Activated T-helper 1 cell treated with anti-CD3 and anti-CD28 coated beads, Interleukin-2, amount 50 U/mL, for 16 hours (primary cell): ENCODE measurements at places on chromosomes 1 and 21.

- DNase-seq: no peak
These were observed 8.2 kb downstream of the SYTL1 start for GRCh38 chr1:27349784-27350662.

- no peak for DNase-seq
These were observed 5.2 kb upstream of the RERE start for GRCh38 chr1:8822373-8823294.

DNA sequence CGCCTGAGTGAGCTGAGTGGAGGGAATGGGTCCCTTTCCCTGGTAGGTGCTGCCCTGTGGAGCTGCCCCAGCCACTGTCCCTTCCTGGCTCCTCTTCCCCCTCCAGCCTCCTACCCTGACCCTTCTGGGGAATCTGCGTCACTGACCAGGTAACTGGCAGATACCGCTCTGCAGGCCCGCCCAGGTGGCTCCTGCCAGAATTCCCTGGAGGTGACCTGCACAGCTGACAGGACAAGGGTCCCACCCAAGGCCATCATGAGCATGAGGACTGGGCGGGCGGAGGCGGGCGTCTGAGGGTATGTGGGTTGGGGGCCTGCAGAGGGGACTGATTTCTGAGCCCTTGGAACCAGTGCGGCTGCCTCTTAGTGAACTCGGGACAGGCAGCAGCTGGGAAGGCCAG lies 32.5 kb downstream of the DHRS3 start:
- DNase-seq: no peak

DNA sequence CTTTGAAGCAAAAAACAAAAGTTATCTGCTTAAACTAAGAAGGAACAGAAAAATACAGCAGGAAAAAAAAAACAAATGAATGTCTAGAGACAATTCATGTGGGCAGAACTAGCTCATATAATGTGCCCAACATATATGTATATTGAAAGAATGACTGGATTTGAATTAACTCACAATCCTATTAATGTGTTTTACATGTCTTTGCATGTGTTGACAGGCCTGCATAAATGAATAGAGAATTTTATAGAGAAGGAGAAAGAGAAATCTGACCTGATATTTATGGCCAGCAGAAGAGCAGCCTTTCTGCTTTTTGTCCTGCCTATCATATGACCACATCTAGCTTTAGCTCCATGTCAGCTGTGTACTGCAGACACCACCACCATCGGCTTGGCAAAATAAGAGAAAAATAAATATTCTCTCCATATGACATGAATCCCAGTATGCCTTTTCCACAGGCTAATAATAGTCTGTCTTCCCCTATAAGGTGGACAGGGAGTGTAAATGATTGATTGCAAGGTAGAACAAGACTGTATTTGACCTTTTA lies 171.5 kb upstream of the PALMD start:
- DNase-seq: no peak

- DNase-seq: no peak
These were observed 44.4 kb upstream of the B3GALT5 start for GRCh38 chr21:39568361-39568760.

DNA sequence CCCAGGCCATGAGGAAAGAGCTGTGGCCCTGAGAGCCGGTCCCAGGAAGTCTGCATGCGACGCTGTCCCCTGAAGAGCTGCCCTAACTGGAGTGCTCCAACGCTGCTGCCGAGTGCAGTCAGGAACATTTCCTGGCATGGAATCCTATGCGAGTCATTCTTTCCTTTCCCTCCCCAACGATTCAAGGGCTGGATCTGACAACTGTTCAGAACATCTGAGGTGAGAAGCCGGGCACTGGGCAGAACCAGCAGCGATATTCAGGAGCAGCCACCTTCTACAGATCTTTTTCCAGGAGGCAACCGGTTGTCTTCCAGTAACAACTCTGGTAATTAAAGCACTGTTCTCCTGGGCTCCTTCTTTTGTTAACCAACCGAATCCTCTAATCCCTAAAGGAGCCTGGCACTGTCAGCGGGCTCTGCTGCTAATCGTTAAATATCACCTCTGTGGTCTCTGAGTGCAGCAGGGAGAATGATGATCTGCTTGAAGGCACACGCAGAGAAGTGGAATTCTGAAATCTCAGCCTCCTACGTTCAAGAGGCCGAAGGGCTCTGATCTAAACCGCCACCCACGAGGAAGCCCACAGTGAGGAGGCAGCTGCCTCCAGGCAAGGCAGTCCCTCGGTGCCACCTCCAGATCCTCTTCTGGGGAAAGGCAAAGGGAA lies 55.8 kb downstream of the SLC45A1 start:
- no peak for DNase-seq

DNA sequence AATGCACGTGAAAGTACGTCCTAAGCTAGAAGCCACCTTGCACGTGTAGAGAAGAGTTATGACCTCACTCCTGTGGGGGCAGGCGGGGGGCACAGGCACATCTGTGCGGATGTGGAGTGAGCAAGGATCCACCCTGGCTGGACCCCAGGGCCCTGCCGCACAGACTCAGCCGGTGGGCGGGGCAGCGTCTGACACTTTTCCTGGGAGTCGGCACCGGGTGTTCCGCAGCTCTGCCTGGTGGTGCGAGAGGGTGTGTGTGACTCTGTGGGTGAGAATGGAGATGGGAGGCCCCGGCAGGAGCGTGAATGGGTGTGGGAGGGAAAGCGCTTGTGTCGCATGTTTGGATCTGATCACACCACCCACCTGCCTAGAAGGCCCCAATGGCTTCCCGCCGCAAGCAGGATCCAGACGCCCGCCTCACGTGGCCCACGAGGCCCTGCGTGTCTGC lies 29.5 kb downstream of the RAP1GAP start:
- DNase-seq: no peak

- DNase-seq: no peak
These were observed 487.6 kb upstream of the CAMK1G start for GRCh38 chr1:209095627-209096595.

DNA sequence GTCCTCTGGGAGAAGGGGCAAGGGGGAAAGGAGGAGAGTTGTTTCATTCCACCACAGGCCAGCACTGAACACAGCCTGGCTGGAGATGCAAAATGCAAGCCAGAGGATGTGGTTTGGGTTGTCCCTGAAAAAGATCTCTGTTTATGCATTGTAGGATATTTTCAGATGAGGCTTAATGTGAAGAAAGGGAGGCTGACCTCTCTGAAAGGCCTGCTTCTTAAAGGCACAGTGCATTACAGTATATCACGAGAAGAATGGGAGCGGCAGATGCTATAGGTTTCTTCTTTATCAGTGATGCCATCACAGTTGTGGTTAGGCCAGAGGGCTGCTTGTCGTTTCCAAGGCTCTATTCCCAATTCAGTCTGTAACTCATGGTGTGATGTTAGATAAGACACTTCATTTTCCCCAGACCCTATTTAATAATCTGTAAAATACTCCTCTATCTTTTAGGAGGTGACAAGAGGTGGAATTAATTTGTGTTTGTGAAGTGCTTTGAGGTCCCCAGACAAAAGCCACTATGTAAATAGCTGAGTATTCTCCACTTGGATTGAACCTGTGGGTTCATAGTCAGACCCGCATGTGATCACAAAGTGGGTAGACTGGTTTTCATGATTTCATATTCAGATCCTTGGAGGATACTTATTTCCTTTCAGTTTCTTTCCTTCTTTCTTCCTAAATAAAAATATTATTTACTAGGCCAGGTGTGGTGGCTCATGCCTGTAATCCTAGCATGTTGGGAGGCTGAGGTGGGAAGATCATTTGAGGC lies 76.5 kb upstream of the WDR26 start:
- no peak for DNase-seq

DNA sequence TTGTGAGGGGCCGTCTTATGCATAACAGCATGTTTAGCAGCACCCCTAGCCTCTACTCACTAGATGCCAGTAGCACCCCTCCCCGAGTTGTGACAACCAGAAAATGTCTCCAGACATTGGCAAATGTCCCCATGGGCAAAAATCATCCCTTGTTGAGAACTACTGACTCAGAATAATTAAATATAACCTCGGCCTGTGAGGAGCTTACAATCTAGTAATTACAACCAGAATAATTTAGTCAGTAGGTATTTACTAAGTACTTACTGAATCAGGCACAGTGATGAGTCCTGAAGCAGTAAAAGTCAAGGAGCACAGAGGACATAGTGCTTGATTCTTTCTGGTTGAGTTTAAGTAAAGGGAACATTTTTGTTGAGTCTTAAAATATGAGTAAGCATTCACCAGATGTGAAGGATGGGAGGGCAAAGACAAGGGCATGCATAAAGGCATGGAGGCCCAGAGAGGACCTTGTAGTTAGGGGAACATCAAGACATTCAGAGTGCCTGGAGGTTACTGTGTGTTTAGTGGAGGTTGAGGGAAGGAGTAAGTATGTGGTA lies 44.1 kb upstream of the KCNQ4 start:
- no peak for DNase-seq

GRCh38 chr1:180616439-180616838 lies 15.4 kb upstream of the XPR1 start:
- no peak for DNase-seq

GRCh38 chr1:197600751-197601150 lies 174.5 kb downstream of the DENND1B start:
- no peak for DNase-seq

DNA sequence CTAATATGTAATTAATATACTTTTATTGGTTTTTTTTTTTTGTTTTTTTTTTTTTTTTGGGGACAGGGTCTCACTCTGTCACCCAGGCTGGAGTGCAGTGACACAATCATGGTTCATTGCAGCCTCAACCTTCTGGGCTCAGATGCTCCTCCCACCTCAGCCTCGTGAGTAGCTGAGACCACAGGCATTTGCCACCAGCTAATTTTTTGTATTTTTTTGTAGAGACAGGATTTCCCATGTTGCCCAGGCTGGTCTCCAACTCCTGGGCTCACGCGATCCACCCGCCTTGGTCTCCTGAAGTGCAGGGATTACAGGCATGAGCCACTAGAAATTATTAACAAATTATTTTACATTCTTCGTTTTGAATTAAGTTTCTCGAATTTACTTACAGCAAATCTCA lies 16.8 kb upstream of the POGZ start:
- DNase-seq: no peak

- no peak for DNase-seq
These were observed 11.0 kb downstream of the PLEKHA6 start for GRCh38 chr1:204348722-204349121.

GRCh38 chr1:30840904-30841598 lies 67.5 kb downstream of the SDC3 start:
- no peak for DNase-seq

GRCh38 chr1:153536012-153536670 lies 350 bp upstream of the S100A6 start:
- peak; percentile 69 for DNase-seq

- no peak for DNase-seq
These were observed 109.8 kb upstream of the COL6A1 start for GRCh38 chr21:45871616-45872236.

DNA sequence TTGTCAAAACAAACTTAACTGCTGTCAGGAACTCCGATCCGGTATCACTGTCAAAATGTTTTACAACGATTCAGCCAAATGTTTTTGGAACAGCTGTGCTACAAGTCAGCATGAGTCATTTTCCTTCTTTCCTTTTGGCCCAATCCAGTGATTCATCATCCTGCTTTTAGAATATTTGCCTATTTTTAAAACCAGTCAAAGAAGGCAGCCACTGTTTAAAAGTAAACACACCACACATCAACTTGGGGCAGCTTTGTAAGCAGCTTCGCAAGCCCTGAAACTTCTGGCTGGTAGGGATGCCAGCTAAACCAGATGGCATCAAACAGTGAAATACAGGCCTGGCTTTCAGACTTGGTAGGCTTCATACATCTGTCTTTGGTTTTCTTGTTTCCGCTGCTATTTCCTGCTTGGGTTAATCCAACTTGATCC lies 14.9 kb downstream of the MAP3K7CL start:
- DNase-seq: no peak
